ENCODE measurements at places on chromosomes 5 and 9. TPM values are rescaled to one million over a fixed set of nuclear protein-coding genes. Genes with fewer than 3 reads are reported as not detected.

Gene RXRA
- 32.5 TPM for total RNA-seq

DNA sequence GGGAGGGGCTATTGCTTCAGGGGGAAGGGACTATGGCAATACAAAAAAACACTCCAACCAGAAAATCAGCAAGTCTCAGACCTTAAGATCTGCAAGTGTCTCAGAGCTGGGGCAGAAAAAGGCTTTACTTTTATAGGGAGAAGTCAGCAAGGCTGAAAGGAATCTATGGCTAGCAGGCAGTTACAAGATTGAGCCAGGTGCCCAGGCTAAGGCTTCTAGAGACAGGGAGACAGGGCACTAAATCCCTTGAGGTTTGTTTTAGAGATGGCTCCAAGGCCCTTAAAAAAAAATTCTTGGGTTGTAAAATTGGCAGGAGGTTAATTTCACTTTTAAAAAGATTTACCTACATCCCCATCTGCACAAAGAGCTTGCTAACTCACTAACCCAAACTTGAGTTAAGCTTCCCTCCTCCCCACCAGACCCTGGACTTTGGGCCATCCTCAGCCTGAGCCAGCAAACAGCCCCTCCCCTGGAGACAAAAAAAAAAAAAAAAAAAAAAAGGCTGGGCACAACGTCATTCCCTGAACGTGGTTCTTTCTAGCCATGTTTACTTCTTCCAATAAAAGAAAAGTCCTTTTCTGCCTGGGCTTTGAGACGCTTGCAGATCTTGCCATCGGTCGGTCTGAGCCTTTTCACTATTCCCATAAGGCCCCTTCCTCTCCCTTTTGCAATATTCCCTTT is 17.9 kb downstream of the NIPAL4 start:
- no peak overlapping the region for H3K4me3 ChIP-seq
- no peaks in the 10 kb centered on the region for H3K27me3 ChIP-seq
- H3K36me3 ChIP-seq: no peaks in the 10 kb centered on the region
- peak overlapping the region; percentile 47 for H3K27ac ChIP-seq
- peaks cover 18% of the 10 kb centered on the region for H3K4me1 ChIP-seq

- H3K27me3 ChIP-seq: no peaks in the 10 kb centered on the region
- DNase-seq: no peak
- H3K27ac ChIP-seq: no peak overlapping the region
- no peaks in the 10 kb centered on the region for H3K36me3 ChIP-seq
- H3K4me3 ChIP-seq: no peak overlapping the region
These were observed 1051.5 kb upstream of the C9orf72 start for GRCh38 chr9:28624771-28625170.

Gene AFAP1L1
- 1.3 TPM for total RNA-seq

Gene TMEM252
- 0.16 TPM for total RNA-seq

DNA sequence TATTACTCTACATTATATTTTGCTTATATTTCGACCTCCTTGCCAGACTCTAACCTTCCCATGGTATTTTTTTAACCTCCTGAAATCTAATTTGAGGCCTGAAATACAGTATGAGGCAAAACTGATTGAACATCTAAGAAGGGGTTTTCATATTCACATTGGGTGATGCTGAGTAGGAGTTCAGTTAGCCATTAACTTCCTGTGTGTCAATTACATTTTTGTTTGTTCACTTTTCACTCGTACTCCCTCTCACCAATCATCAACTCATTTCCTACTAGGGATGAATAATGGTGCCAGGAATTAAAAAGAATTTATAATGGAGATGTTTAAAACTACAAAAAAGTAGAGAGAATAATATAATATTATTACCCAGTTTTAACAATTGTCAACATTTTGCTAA is 27.6 kb upstream of the GLRA1 start:
- no peaks in the 10 kb centered on the region for H3K27me3 ChIP-seq
- H3K36me3 ChIP-seq: no peaks in the 10 kb centered on the region
- DNase-seq: no peak
- no peak overlapping the region for H3K4me3 ChIP-seq
- no peaks in the 10 kb centered on the region for H3K4me1 ChIP-seq

Gene PRDM12
- total RNA-seq: not detected

DNA sequence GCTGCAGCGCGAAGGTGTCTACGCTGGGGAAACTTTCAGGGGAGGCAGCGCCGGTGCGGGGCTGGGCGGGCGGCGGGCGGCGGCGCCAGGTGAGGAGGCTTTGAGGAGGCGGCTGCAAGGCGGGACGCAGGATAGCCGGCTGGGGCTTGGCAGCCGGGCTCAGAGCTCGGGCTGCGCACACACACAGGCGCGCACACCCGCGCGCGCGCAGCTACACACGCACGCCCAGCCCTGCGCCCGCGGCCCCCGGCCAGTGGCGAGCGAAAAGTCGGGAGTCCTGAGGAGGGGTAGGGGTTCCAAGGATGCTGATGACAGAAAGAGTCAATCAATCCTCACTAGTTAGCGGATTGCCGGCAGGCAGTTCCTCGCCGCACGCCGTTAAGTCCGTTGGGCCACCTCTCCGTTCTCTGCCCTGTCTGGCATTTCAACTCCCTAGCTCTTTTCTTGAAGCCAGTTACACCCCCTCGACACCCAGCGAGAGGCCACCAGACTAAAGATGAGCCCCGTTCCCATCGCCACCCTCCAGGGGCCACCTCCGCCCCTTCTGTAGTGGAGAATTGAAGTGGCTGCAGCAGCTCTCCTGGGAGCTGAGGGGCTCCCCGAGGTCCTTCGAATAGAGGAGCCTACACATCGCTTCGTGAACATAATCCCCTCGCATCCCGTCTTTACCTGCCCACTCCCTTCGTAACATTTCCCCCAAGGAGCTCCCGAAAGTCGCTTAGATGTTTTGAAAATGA is 1640.3 kb upstream of the C9orf72 start:
- H3K4me1 ChIP-seq: no peaks in the 10 kb centered on the region
- H3K27me3 ChIP-seq: peaks cover 60% of the 10 kb centered on the region
- H3K27ac ChIP-seq: no peak within 1 kb of the TSS
- no peaks in the 10 kb centered on the region for H3K36me3 ChIP-seq

GRCh38 chr5:95447961-95448360 is 56.8 kb downstream of the FAM81B start:
- H3K4me3 ChIP-seq: no peak overlapping the region
- no peak for DNase-seq
- no peaks in the 10 kb centered on the region for H3K4me1 ChIP-seq
- no peaks in the 10 kb centered on the region for H3K36me3 ChIP-seq
- no peak overlapping the region for H3K27ac ChIP-seq

GRCh38 chr5:151320481-151320880 is 16.9 kb upstream of the SLC36A3 start:
- H3K36me3 ChIP-seq: no peaks in the 10 kb centered on the region
- H3K4me1 ChIP-seq: no peaks in the 10 kb centered on the region
- no peak overlapping the region for H3K4me3 ChIP-seq
- H3K27me3 ChIP-seq: no peaks in the 10 kb centered on the region

Gene NIPAL4
- total RNA-seq: not detected

DNA sequence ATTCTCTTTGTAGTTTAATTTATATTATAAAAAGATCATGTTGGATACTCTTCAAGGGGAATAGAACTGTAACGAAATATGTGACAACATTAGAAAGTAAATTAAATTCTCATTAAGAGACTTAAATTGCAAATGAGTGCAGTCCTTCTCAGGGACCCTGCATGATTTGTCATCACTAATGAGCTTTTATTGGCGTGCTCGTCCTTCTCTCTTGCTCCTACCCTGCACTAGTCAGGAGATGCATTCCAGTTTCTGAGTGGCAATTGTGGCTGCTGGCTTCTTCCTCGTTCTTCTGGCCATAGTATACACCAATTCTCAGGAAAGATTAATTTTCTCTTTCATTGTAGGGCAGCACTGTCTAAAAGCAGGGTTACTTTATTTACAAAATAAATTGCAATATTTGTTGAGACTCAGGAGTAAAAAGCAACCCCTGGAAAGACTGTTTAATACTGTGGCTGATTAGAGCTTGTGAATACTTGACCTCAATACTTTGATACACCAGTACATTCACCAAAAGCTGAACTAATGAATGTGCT is 376.3 kb upstream of the CHD1 start:
- no peaks in the 10 kb centered on the region for H3K36me3 ChIP-seq
- H3K4me1 ChIP-seq: no peaks in the 10 kb centered on the region
- DNase-seq: no peak
- H3K4me3 ChIP-seq: no peak overlapping the region
- no peaks in the 10 kb centered on the region for H3K27me3 ChIP-seq

- no peak for DNase-seq
- H3K4me3 ChIP-seq: no peak overlapping the region
- no peaks in the 10 kb centered on the region for H3K27me3 ChIP-seq
- no peak overlapping the region for H3K27ac ChIP-seq
- H3K4me1 ChIP-seq: no peaks in the 10 kb centered on the region
- H3K36me3 ChIP-seq: no peaks in the 10 kb centered on the region
These were observed 408.0 kb upstream of the DMAC1 start for GRCh38 chr9:8207596-8207995.

Gene CCDC152
- total RNA-seq: 1.8 TPM

Gene PTBP3
- total RNA-seq: 64.5 TPM

Gene GDF9
- 0.76 TPM for total RNA-seq

All from hepatocyte (in vitro differentiated cells).